Tibial artery (tissue), 4 donors: ENCODE measurements at places on chromosomes 16 and 17.

- H3K36me3 ChIP-seq, result no peaks in the 10 kb centered on the region
- no peak overlapping the region for H3K27ac ChIP-seq
- no peak for DNase-seq
- H3K27me3 ChIP-seq, result peaks cover 10% of the 10 kb centered on the region
- no peak overlapping the region for H3K4me3 ChIP-seq
Measured at GRCh38 chr16:31357324-31358109, 2.5 kb downstream of the ITGAX start.

GRCh38 chr16:14437426-14437825 lies 192.6 kb downstream of the PARN start:
- H3K4me3 ChIP-seq, result no peak overlapping the region
- DNase-seq, result no peak
- no peaks in the 10 kb centered on the region for H3K4me1 ChIP-seq
- H3K27ac ChIP-seq, result no peak overlapping the region

DNA sequence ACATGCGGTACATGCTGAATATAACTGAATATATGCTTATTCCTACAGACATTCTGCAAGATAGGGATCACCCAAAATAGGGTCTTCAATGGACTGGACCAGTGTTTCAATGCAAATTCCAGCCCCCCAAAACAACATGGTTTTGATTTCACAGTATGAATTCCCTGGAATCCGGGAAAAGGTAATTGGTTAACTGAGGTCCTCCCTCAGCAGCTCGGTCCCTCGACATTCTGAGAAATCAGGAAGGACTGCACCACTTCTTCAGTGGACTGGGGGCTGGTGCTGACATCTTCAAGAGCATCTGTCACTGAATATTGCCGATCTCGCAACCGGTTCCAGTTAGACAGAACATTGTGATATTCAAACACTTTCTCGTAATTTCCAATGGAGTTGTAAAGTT lies 25.1 kb downstream of the CHCT1 start:
- H3K27me3 ChIP-seq, result no peaks in the 10 kb centered on the region
- H3K27ac ChIP-seq, result no peak overlapping the region
- no peaks in the 10 kb centered on the region for H3K4me1 ChIP-seq
- no peak for DNase-seq
- H3K4me3 ChIP-seq, result no peak overlapping the region

GRCh38 chr16:85010446-85010930 lies 847 bp downstream of the ZDHHC7 start:
- no peak for DNase-seq
- H3K27ac ChIP-seq, result peak overlapping the region; percentile 82
- H3K4me3 ChIP-seq, result peak overlapping the region; percentile 72
- H3K27me3 ChIP-seq, result peaks cover 2% of the 10 kb centered on the region
- no peaks in the 10 kb centered on the region for H3K36me3 ChIP-seq
